Foreskin melanocyte (primary cell): ENCODE measurements at places on chromosomes 1 and 21.

DNA sequence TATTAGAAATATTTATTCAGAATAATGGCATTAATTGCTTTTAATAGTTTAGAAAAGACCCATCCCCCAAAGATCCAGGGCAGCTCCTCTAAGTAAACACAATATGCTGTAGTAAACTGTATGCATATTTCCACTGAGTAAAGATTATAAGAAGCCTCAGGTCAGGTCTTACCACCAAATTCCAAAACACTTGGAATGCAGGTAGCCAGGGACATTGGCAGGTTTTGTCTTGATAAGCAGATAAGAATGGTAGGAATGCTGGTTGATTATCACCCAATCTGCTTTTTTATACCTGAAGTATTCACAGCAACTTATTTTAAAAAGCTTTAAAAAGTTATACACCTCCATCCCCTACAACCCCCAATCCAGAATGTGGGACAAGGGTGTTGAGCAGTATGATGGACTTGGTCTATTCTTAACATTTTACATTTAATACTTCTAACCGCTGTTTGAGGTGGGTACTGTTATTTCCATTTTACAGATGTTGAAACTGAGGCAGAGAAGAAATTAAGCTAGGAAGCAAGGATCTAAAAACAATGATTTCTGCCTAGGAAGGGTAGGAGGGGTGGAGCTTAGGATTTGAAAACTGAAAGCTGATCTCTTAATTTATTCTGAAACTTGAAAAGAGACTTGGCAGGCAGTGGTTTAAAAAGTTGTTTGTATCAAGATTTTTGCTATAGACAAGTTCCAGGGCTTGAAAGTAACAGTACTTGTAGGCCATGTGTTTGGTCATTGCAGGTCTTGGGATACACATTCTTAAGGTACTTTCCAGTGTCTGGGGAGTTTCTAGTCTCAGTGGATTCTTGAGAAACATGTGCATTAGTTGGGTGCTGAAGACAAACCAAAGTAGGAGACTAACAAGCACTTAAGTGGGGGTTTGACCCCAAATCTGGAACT, 15.6 kb upstream of the THEM4 start:
- DNase-seq, result no peak

GRCh38 chr1:21751281-21751680, 31.7 kb downstream of the USP48 start:
- no peak for DNase-seq

DNA sequence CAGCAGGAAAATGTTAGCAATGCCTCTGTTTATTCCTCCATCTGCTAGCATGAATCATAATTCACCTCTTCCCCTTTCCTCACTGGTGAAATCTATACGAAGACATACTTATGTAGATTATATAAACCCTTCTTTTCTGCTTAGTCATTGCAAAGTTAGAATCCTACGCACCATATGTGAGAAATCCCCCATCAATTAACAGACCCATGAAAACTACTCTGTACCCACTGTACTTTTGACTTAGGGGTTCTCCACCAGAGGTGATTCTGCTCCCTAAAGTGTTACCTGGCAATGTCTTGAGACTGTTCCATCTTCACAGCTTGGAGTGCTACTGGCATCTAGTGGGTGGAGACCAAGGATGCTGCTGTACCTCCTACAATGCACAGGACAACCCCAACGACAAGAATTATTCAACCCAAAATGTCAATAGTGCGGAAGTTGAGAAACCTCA, 49.6 kb upstream of the KCTD3 start:
- DNase-seq, result peak; percentile 27

- no peak for DNase-seq
These were observed 373.0 kb downstream of the PLPP3 start for GRCh38 chr1:56206391-56206790.

DNA sequence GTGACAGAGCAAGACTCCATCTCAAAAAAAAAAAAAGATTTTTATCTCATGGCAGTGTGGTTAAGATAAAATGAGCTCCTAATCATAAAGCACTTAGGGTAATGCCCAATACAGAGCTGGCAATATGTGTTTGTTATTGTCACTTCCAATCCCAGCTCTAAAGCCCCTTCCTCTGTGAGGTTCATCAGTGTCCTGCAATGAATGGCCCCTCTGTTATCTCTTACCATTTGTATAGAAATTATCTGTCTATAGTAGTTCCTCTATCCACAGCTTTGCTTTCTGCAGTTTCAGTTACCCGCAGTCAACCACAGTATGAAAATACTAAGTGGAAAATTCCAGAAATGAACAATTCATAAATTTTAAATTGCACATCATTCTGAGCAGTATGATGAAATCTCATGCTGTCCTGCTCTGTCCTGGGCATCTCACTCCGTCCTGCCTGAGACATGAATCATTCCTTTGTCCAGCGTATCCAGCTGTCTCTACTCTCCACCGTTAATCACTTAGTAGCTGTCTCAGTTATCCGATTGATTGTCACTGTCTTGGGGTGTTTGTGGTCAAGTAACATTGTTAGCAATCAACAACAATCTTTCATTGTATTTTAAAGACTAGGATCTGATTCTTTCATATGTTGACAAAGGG, 50.2 kb upstream of the DNAH14 start:
- peak; percentile 87 for DNase-seq

GRCh38 chr1:75719810-75720209, 4.7 kb upstream of the ACADM start:
- no peak for DNase-seq

DNA sequence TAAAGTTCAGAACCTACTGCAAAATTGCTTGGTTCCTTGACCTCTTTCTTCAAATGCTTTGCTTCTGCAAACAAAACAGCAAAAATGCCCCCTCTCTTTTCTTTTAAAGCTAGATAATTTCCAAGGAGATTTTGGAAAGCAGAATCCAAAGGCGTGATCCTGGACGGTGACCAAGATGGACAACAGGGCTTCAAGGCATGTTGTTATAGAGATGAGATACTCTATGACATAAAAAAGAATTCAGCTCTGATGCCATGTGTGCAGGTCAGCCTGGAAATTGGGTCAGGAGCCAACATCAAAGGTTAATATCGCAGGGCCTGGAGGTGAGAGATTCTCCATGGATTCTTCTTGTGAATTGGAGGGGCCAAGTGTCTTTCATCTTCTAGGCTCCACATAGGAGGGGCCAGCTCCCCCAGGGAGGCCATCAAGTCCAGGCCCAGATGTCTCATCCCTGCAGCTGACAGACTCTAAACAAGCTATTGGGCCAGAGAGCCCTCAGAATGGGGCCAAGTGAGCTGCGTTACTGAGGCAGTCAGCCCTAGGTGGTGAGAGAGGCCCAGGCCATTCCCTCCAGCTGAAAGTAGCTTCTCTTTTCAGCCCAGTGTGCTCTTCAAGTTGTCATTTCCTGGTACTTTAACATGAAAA, 45.5 kb downstream of the NMNAT2 start:
- no peak for DNase-seq

DNA sequence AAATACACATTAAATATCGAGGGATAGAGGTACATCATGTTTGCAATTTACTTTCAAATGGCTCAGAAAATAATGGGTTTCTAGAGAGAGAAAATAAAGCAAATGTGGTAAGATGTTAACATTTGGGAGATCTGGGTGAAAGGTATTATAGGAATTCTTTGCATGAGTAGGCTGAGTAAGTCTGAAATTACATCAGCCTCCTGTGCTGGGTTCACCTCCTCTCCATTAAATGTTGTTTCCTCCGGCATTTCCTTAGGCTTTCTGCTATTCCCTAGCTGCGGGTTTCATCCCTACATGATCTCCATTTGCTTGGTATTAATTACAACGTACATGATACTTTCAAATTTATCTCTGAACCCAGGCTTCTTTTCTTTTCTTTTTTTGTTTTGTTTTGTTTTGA, 31.6 kb downstream of the ZMYND12 start:
- DNase-seq, result no peak

GRCh38 chr1:116712510-116712909, 41.7 kb upstream of the CD2 start:
- DNase-seq, result no peak

DNA sequence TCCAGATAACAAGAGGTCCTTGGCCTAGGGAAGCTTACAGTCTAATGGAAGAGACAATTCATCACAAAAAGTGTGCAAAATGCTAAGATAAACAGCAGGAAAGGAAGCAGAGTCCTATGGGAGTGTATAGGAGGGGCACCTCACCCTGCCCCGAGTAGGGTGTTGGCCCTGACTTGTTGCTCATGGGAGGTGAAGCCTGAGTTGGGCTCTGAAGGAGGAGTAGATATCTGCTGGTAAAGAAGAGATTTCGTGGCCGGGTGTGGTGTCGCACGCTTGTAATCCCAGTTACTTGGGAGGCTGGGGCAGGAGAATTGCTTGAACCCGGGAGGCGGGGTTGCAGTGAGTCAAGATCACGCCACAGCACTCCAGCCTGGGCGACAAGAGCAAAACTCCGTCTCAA, 18.6 kb upstream of the GPR37L1 start:
- no peak for DNase-seq

DNA sequence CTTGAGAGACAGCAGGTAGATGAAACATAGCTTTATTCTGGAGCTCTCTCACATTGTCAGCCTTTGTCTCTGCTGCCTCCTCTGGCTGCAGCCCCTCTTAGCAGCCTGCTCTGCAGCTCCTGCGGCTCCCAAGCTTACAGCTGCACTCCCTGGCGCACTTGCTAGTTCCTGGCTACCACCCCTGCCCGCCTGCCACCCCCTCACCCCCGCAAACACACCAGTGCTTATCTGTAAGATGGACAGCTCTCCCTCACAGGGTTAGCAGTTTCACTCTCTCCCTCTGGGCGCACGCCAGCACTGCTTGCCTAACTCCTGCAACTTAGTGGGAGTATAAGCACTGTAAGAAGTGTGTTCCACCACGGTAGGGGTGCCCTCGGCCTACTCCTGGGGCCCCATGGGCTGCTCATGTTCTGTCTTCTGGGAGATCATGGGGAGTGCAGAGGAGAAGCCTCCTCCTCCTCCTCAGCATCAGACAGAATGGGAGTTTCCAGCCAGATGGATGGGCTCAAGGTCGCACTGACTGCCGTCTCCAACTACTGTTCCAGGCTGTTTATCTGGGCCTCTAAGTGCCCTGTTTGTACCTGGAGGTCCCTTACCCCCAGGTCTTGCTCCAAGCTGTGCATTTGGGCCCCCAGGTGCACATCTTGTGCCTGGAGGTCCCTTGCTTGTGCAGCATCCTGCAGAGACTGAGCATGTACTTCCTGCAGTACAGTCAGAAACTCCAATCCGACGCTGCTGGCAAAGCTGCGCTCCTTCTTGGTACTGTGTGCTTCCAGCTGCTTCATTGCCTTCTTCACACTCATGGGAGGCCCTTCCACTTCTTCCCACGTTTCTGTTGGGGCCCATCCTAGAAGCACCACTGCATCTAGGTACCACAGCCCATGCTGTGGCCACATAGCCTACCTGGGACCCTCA, 1388.1 kb downstream of the AMY1C start:
- DNase-seq, result no peak

DNA sequence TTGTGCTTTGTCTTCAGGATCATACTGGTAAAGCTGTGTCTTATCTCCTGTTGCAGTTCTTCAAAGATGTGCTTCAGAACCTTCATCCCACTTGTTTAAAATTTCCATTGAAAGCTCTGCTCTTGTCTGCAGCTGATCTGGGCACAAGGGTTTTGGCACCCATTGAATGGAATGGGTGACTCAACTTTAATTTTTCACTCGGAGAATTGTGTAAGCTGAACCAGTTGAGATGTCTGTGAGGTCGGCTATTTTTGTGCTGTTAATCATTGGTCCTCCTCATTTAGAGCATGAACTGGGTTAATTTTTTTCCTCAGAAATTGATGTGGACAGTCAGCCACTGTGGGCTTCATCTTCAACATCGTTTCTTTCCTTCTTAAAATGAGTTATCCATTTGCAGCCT, 252.1 kb downstream of the TM2D1 start:
- DNase-seq, result no peak

- no peak for DNase-seq
These were observed 326.3 kb downstream of the TBX15 start for GRCh38 chr1:118661769-118662320.

DNA sequence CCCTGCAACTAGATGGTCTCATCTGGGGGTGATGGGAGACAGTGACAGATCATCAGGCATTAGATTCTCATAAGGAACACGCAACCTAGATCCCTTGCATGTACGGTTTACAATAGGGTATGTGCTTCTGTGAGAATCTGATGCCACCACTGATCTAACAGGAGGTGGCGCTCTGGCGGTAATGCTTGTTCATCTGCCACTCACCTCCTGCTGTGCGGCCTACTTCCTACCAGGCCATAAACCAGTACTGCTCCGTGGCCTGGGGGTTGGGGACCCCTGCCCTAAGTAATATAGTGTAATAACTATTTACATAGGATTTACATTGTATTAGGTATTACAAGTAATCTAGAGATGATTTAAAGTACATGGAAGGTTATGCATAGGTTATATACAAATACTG, 134.9 kb downstream of the CLEC20A start:
- DNase-seq, result no peak

GRCh38 chr1:10450836-10451235, 1.0 kb downstream of the CORT start:
- DNase-seq, result no peak

GRCh38 chr21:17690078-17690494, 77.4 kb upstream of the BTG3 start:
- DNase-seq, result no peak

GRCh38 chr1:112985123-112985522, 29.1 kb upstream of the SLC16A1 start:
- DNase-seq, result no peak

DNA sequence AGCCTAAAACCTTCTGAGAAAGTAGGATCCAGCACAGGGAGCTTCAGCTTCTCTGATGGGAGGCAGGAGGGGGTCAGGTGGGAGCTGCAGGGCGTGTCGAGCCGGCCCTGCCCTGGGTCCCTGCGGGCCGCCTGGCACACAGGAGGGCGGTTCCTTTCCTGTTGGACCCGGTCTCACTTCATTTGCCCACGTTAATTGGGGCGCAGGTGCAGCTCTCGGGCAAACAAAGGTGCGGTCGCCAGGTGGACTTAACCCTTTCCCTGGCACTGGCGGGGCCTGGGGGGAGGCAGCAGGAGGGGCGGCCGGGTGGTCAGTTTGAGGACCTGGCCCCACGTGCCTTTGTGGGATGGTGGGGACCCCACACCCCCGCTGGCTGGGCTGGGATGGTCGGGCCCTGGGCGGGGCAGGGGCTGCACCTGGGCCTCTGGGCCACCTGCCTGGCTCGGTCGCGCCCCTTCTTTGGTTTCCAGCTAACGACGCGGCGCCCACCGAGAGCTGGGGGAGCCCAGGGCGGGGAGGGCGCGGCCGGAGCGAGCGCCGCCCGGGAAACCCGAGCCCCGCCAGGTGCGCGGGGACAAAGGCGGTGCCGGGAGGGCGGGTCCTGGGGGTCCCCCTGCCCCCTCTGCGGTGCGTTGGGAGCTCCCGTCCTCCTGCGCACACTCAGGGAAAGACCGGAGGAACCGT, 20.8 kb upstream of the C1orf159 start:
- no peak for DNase-seq
